Natural killer cell (primary cell): ENCODE measurements at places on chromosomes 5 and 9. TPM values are rescaled to one million over a fixed set of nuclear protein-coding genes. Genes with fewer than 3 reads are reported as not detected.

IL33 gene
- total RNA-seq = not detected

DNA sequence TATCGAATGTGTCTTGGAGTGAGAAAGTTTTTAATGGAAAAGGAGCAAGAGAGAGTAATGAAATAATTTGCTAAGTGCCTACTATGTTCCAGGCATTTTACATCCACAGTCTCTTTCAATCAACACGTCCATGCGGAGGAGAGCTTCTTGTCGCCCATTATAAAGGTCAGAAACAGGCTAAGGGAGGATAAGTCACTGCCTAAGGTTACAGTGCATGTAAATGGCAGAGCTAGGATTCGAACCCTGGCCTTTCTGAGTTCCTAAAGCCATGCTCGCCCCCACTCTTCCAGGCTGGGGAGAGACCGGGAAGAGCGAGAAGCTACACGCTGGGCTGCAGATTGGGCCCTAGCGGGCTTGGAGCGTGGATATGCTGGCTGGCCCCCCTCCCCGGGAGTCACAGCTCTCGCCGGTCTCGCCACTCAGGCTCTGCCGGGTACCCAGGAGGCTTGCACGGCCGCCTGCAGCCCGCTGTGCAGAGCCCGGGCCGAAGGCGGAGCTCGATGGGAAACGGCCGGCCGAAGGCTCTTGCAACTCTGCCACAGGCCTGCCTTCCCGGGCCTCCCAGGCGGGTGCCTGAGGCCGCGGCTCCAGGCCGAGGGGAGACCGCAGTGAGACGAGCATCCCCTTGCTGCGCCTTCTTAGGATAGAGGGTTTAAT, 775 bp upstream of the LHX2 start:
- peaks cover 41% of the 10 kb centered on the region for H3K4me1 ChIP-seq
- peaks cover 68% of the 10 kb centered on the region for H3K27me3 ChIP-seq
- H3K36me3 ChIP-seq = no peaks in the 10 kb centered on the region
- no peak for DNase-seq

DNA sequence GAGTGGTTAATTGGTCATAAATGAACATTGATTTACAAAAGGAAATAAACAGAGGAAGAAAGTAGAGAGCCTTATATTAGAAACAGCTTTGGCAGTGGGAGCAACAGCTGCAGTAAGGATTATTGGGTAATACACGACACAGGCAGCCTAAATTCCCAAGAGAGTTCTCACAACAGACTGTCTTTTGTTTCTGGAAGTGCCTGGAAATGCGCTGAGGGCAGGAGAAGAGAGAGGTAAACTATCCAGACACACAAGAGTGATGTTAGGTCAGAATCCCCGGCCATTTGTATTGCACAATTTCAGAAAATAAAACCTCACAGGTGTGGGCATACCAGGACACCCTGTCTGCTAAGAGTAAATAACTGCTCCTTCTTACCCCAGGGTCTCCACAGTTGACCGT, 450.4 kb upstream of the CTNND2 start:
- DNase-seq = no peak
- no peak overlapping the region for H3K27ac ChIP-seq
- H3K27me3 ChIP-seq = no peaks in the 10 kb centered on the region

DNA sequence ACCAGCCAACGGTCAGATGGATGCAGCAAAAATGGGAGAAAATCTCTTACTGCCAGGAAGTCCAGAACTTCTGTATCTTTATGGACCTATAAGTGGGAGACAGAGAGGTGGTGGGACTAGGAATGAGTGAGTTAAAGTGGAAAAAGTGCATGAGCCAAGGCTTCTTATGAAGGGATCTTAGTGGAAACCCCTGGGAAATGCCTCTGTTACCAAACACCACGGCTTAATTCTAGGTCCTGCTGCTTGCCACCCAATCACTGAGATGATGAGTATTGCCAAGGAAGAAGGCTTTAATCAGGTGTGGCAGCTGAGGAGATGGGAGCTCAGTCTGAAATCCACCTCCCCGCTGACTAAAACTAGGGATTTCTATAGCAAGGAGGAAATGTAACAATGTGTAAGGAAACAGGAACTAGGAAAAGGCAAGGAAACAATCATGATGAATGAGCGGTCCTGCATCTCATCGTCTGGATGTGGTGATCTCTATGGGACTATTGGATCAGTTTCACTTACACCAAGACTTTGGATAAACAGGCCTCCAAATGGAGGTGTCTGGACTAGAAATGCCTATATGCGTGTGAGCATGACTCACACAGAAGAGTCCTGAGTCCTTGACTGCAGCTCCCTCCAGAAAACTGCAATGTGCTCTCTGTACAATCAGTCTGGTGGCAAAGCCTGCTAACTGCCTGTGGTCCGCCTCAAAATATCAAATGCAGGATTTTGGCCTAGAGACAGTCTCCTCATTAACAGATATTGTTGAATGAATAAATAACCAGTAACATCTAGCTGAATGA, 98.2 kb upstream of the PRR16 start:
- no peaks in the 10 kb centered on the region for H3K36me3 ChIP-seq
- H3K4me3 ChIP-seq = no peak overlapping the region
- H3K4me1 ChIP-seq = no peaks in the 10 kb centered on the region
- no peak overlapping the region for H3K27ac ChIP-seq
- no peaks in the 10 kb centered on the region for H3K27me3 ChIP-seq

DNA sequence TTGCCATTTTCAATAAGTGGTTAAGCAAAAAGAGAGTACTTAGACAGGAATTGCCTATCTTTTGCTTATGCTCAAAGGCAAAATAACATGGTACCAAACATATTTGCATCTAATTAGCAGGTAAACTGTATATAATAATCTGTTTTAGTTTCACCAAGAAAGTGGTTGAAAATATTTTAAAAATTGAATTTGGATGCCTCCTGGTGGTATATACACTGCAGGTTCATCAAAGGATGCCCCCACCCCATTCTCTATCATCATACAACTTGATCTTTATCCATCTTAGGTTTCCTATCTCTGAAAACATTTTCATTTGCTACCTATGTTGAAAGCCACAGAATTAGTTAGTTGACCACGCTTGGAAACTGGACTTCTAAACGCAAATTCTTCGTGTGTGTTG, 47.0 kb upstream of the MROH2B start:
- no peak overlapping the region for H3K4me3 ChIP-seq
- no peaks in the 10 kb centered on the region for H3K36me3 ChIP-seq
- no peak overlapping the region for H3K27ac ChIP-seq
- no peaks in the 10 kb centered on the region for H3K4me1 ChIP-seq
- no peak for DNase-seq
- H3K27me3 ChIP-seq = no peaks in the 10 kb centered on the region

STPG3 gene
- not detected for total RNA-seq

- H3K36me3 ChIP-seq = no peaks in the 10 kb centered on the region
- H3K27me3 ChIP-seq = no peaks in the 10 kb centered on the region
Observed at GRCh38 chr5:4113426-4113825, 517.8 kb downstream of the IRX1 start.

- H3K4me3 ChIP-seq = no peak overlapping the region
- no peak for DNase-seq
- no peak overlapping the region for H3K27ac ChIP-seq
- no peaks in the 10 kb centered on the region for H3K27me3 ChIP-seq
- H3K36me3 ChIP-seq = no peaks in the 10 kb centered on the region
Observed at GRCh38 chr9:89260525-89260924, 50.5 kb upstream of the CKS2 start.

DNA sequence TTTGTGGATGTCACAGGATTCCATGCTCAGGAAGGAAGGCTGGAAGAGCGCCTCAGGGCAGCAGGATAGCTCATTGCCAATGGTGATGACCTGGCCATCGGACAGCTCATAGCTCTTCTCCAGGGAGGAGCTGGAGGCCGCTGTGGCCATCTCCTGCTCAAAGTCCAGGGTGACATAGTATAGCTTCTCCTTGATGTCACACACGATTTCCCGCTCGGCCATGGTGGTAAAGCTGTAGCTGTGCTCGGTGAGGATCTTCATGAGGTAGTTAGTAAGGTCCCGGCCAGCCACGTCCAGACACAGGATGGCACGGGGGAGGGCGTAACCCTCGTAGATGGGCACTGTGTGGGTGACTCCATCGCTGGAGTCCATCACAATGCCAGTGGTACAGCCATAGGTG, 24.3 kb upstream of the RAPGEF6 start:
- peaks cover 13% of the 10 kb centered on the region for H3K36me3 ChIP-seq
- no peak overlapping the region for H3K4me3 ChIP-seq
- no peaks in the 10 kb centered on the region for H3K4me1 ChIP-seq
- H3K27me3 ChIP-seq = no peaks in the 10 kb centered on the region
- H3K27ac ChIP-seq = no peak overlapping the region

GRCh38 chr9:21835121-21835520, 32.7 kb downstream of the MTAP start:
- no peaks in the 10 kb centered on the region for H3K27me3 ChIP-seq
- no peak overlapping the region for H3K27ac ChIP-seq
- no peak overlapping the region for H3K4me3 ChIP-seq
- DNase-seq = no peak
- H3K4me1 ChIP-seq = no peaks in the 10 kb centered on the region
- H3K36me3 ChIP-seq = peaks cover 30% of the 10 kb centered on the region

- no peak overlapping the region for H3K27ac ChIP-seq
- H3K4me1 ChIP-seq = no peaks in the 10 kb centered on the region
- peaks cover 85% of the 10 kb centered on the region for H3K36me3 ChIP-seq
- no peaks in the 10 kb centered on the region for H3K27me3 ChIP-seq
- DNase-seq = no peak
- no peak overlapping the region for H3K4me3 ChIP-seq
Observed at GRCh38 chr5:72895758-72896157, 60.1 kb upstream of the FCHO2 start.

- H3K27me3 ChIP-seq = no peaks in the 10 kb centered on the region
- H3K36me3 ChIP-seq = no peaks in the 10 kb centered on the region
- no peak overlapping the region for H3K27ac ChIP-seq
- no peaks in the 10 kb centered on the region for H3K4me1 ChIP-seq
Observed at GRCh38 chr5:142726188-142726731, 40.4 kb upstream of the FGF1 start.

- H3K27ac ChIP-seq = no peak overlapping the region
- no peaks in the 10 kb centered on the region for H3K4me1 ChIP-seq
- H3K4me3 ChIP-seq = no peak overlapping the region
- H3K27me3 ChIP-seq = no peaks in the 10 kb centered on the region
- H3K36me3 ChIP-seq = peaks cover 92% of the 10 kb centered on the region
Observed at GRCh38 chr5:96780626-96781025, 27.1 kb downstream of the ERAP1 start.

- no peak for DNase-seq
- H3K27ac ChIP-seq = no peak overlapping the region
- H3K36me3 ChIP-seq = no peaks in the 10 kb centered on the region
- no peak overlapping the region for H3K4me3 ChIP-seq
Observed at GRCh38 chr5:907366-907910, 14.8 kb downstream of the TRIP13 start.

- H3K4me3 ChIP-seq = no peak overlapping the region
- DNase-seq = no peak
- no peaks in the 10 kb centered on the region for H3K36me3 ChIP-seq
- H3K4me1 ChIP-seq = no peaks in the 10 kb centered on the region
- H3K27me3 ChIP-seq = peaks cover 33% of the 10 kb centered on the region
Observed at GRCh38 chr5:177983763-177984583, 12.1 kb downstream of the PROP1 start.

DNAH5 gene
- not detected for total RNA-seq

GRCh38 chr9:88816141-88816540, 175.1 kb upstream of the S1PR3 start:
- no peaks in the 10 kb centered on the region for H3K27me3 ChIP-seq
- DNase-seq = no peak
- no peaks in the 10 kb centered on the region for H3K4me1 ChIP-seq
- H3K36me3 ChIP-seq = no peaks in the 10 kb centered on the region
- no peak overlapping the region for H3K27ac ChIP-seq

GRCh38 chr9:126432659-126433058, 106.0 kb downstream of the MVB12B start:
- H3K4me3 ChIP-seq = no peak overlapping the region
- no peak for DNase-seq
- no peak overlapping the region for H3K27ac ChIP-seq
- H3K27me3 ChIP-seq = no peaks in the 10 kb centered on the region
- H3K4me1 ChIP-seq = peaks cover 3% of the 10 kb centered on the region
- H3K36me3 ChIP-seq = no peaks in the 10 kb centered on the region

ENTREP1 gene
- total RNA-seq = not detected

KIAA0825 gene
- 5.0 TPM for total RNA-seq

IFNA10 gene
- not detected for total RNA-seq

GRCh38 chr9:29866556-29866955, 2293.3 kb upstream of the C9orf72 start:
- H3K36me3 ChIP-seq = no peaks in the 10 kb centered on the region
- no peaks in the 10 kb centered on the region for H3K4me1 ChIP-seq
- no peak overlapping the region for H3K4me3 ChIP-seq
- no peak for DNase-seq
- H3K27ac ChIP-seq = no peak overlapping the region
- no peaks in the 10 kb centered on the region for H3K27me3 ChIP-seq

DNA sequence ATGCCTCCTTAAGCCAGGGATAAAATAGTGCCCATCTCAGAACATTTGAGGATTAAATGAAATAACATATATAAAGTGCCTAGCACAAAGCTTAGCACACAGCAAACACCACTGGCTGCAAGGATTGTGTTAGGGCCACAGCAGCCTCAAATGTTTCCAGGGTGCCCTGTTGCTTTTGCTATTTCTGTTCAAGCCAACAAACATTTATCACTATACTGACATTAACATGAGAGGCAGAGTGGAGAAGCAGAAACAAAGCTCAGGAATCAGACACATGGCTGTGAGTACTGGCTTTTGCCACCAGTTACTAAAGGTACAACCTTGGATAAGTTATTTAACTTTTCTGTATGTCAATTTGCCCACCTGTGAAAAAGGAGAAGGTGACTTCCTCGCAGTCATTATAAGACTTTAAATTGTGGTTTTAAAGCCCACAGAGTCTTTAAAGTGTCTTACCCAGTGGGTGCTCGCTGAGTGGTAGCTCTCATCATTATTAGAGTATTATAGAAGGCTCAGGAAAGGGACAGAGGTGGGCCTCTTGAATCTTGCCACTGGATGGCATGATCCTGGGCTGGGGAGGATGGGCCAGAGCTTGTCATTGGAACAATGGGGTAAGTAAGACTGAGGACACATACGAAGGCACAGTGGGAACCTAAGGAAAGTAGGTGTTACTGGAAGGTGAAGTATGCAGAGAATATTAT, 98.2 kb downstream of the MARCHF3 start:
- DNase-seq = no peak
- H3K36me3 ChIP-seq = no peaks in the 10 kb centered on the region
- H3K4me1 ChIP-seq = no peaks in the 10 kb centered on the region
- H3K27me3 ChIP-seq = no peaks in the 10 kb centered on the region
- H3K4me3 ChIP-seq = no peak overlapping the region
- no peak overlapping the region for H3K27ac ChIP-seq

DNA sequence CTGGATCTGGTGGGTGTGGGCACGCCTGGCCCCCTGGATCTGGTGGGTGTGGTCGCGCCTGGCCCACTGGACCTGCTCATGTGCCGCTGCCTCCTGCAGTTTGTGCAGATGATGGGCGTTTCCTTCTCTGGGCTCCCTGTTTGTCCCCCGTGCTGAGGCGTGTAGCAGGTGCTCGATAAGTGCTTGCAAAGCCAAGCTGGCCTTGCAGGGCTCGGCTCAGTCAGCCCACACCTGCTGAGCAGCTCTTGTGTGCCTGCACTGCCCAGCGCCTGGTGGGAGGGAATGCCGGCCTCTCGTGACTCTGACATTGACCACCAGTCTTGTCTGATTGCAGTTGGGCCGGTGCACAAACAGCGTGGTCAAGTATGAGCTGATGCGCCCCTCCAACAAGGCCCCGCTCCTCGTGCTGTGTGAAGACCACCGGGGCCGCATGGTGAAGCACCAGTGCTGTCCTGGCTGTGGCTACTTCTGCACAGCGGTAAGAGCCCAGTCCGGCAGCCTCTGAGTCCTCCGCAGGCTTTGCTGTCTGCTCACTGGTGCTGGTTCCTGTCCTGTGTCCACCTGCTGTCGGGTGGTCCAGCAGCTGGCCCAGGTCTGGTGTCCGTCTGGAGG, 102.7 kb upstream of the CACNA1B start:
- H3K27me3 ChIP-seq = no peaks in the 10 kb centered on the region
- no peaks in the 10 kb centered on the region for H3K4me1 ChIP-seq
- no peak for DNase-seq
- no peak overlapping the region for H3K4me3 ChIP-seq
- no peak overlapping the region for H3K27ac ChIP-seq
